WTC11 (cell line): ENCODE measurements at places on chromosomes 6 and 20. TPM values are rescaled to one million over a fixed set of nuclear protein-coding genes. Genes with fewer than 3 reads are reported as not detected.

GRCh38 chr6:168159506-168159905, 80.5 kb upstream of the FRMD1 start:
- no peak for DNase-seq

GRCh38 chr6:37619641-37620040, 78.0 kb downstream of the MDGA1 start:
- DNase-seq = no peak

DNA sequence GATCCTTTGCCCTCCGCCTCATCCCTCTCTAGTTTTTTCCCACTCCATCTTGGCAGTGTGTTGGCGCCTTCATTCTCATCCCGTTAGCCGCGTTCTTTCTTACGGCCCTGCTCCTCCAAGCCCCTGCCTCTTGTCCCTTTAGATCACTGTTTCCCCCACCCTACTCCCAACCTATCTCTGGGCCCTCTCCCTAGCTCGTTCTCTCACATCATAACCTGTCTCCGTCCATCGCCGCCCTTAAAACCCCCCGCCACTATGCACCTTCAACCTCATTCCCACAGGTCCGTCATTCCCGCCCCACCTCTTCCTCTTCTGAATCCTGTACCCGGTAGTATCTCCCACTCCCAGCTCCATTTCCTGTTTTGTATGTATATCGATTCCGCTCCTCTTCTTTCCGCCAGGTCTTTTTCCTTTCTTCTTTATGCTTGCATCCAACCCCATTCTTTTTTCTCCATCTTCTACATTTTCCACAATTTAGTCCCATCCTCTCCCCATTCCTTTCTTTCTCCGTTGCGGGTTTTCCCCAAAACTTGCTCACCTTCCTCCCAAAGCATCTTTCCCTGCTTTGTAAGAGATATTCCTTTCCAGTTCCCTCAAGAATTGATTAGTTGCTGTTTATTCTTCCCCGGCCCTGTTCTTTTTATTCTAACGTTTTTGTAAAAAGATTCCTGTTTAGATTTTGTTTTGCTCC, 671 bp downstream of the EFHC1 start:
- DNase-seq = no peak

DNA sequence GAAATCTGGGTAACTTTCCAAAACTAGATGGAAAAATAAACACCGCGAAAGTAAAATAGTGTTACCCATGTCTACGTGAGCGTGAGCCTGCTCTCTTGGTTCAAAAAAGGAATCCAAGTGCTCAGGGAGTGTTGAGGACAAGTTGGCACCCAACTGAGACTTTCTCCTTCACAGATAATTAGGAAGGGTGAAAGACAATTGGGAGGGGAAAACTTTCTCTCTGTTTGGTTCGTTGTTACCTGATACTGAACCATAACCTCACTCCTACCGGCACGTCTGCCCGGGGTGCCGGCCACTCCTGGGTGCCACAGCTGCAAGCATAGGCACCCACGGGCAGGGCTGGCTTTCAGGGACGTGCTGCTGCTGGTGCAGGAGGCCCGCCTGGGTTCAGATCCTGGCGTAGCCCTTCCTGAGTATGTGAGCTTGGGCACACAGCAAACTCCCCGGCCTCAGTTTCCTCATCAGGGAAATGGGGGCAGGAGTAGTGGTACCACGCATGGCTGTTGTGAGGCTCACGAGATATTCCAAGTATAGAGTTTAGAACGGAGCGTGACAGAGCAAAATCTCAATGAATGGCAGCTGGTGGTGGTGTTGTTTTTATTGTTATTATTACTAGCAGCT, 38.2 kb upstream of the PMEPA1 start:
- no peak for DNase-seq

GRCh38 chr6:54238396-54238795, 69.8 kb upstream of the TINAG start:
- DNase-seq = no peak

- no peak for DNase-seq
Measured at GRCh38 chr20:48823960-48824498, 3.8 kb downstream of the PREX1 start.

DNA sequence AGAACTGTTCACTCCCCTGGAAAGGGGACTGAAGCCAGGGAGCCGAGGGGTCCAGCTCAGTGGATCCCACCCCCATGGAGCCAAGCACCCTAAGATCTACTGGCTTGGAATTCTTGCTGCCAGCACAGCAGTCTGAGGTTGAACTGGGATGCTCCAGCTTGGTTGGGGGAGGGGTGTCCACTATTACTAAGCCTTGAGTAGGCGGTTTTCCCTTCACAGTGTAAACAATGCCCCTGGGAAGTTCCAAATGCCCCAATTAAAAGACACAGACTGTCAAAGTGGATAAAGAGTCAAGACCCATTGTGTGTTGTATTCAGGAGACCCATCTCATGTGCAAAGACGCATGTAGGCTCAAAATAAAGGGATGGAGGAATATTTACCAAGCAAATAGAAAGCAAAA, 150.2 kb downstream of the LPA start:
- DNase-seq = no peak

- DNase-seq = no peak
Measured at GRCh38 chr20:51050531-51051075, 27.7 kb upstream of the KCNG1 start.

DNA sequence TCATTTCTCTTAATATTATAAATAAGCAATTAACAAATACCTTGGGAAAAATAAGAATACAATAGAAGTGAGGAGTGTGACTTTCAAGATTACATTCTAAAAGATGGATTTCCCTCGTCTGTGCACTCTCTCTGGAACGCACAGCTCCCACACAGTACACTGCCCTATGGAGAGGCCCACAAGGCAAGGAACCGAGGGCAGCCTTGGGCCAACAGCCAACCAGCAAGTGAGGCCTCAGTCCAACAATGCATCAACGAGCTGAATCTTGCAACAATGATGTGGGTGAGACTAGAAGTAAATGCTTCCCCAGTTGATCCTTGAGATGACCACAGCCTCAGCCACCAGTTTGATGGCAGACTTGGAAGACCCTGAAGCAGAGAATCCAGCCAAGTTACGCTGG, 34.5 kb upstream of the AVP start:
- DNase-seq = no peak

- DNase-seq = no peak
Measured at GRCh38 chr6:32439602-32440214, at the start of gene HLA-DRA. HLA-DRA (plus strand) TSS chr6:32439887; CDS start chr6:32439951, 64 bp downstream.

- DNase-seq = no peak
Measured at GRCh38 chr6:30037182-30037788, 23.8 kb upstream of the POLR1H start.

- no peak for DNase-seq
Measured at GRCh38 chr6:7912024-7912423, 1.4 kb upstream of the TXNDC5 start.

DNA sequence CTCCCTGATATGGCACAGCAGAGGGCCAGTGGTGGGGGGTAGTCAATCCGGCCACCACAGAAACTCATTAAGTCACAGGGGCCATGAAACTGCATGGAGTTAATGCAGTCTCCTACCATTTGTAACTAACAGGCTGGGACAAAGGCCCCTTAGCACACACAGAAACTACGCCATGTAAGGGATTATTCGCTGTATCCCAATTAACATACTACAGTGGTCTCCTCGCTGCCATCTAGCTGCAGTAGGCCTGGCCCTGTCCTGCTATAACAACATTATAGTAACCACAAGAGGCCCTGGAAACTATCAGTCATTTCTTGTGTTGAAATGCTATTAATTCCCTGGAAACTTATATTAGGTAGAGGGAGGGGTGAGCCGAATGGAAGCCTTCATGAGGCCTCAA, 72.3 kb upstream of the CCN2 start:
- DNase-seq = peak; percentile 16

DNA sequence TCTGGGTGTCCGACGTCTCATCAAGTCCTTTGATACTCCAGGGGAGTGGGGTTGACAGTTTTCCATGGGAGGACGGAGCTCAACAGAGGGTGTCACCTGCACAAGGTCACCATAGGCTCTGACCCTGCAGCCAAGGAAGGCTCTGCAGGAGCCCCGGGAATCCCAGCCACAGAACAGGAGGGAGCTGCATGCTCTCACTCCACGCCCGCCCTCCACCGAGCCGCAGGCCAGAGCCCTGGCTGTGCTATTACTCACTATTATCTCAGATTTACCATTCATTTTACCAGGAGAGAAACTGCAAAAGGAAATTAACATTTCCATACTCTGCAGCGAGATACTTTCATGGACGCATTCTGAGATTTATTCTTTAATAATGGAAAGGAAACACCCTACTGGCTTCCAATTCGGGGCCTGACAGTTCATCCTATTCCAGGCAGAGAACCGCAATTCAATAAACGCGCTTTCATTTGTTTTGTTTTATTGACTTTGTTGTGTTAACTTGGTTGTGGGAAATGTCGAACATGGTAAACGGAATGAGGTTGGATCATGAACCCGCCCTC, 18.3 kb upstream of the NTSR1 start:
- no peak for DNase-seq

GRCh38 chr6:164069350-164069990, 655.0 kb downstream of the QKI start:
- DNase-seq = no peak

DNA sequence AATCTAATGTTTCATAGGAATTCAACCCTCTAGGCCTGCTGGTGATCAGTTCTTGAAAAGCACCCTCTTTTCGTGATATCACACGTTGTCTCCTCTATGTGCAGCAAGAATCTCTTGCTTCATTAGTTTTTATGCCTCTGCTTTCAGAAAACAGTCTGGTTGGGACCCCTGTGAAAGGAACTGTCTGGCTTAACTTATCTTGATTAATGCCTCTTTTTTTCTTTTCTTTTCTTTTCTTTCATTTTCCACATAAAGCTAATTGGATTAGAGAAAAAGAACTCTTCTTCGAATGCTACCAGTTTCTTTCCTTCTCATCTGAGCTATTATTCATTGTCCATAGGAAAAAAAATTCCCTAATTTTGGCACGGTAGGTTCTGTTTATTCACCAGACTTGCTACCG, 21.3 kb downstream of the ZNF311 start:
- DNase-seq = no peak

DNA sequence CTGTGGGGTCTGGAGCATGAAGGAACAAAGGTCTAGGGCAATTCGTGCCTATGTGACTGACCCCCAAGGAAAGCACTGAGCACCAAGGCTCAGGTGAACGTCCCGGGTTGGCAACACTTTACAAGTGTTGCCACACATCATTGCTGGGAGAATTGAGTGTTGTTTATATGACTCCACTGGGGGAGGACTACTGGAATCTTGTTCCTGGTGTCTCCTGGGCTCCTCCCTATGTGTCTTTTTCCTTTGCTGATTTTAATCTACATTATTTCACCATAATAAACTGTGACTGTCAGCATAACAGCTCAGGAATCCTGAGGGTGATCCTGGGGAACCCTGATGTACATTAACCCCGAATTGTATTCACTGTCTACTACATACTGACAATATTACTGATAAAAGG, 207.7 kb upstream of the BMP2 start:
- no peak for DNase-seq

GRCh38 chr6:161029195-161029809, 37.7 kb downstream of the MAP3K4 start:
- no peak for DNase-seq

GRCh38 chr6:169407325-169407724, 153.7 kb upstream of the THBS2 start:
- no peak for DNase-seq

- DNase-seq = no peak
Measured at GRCh38 chr20:56163806-56164205, 84.7 kb upstream of the MC3R start.

DNA sequence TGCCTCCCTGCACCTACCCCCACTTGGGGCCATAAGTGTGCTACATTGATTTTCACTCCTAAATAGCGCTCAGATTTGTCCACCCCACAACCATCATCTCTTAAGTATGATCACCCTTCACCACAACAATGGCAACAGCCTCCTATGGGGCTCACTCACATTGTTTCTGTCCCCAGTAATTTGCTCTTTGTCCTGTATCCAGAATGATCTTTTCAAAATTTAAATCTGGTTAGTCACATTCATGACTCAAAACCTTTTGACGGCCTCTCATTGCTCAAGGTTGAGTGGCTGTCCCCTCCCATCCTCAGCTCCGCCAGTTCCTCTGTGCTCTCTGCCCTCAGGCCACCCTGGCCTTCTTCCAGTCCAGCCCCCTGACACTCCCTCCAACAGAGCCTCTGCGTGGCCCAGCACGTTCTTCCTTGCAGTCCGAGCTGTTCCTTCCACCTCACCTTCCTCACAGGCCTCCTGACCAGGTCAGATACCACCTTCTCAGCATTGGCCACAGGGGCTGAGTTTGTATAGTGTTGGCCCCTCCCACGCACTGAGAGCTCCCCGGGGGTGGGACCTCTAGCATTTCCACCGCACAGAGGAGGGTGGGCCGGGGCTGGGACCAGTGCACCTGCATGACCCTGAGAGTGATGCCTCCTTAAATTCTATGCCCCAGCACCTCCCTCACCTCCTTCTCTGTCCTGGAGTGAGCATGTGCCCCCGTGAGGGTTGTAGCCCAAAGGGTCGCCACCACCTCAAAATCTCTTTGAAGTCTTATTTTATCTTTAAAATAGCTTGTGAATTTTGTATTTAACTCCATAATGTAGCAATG, 2.4 kb upstream of the PPP1R3G start:
- no peak for DNase-seq

DNA sequence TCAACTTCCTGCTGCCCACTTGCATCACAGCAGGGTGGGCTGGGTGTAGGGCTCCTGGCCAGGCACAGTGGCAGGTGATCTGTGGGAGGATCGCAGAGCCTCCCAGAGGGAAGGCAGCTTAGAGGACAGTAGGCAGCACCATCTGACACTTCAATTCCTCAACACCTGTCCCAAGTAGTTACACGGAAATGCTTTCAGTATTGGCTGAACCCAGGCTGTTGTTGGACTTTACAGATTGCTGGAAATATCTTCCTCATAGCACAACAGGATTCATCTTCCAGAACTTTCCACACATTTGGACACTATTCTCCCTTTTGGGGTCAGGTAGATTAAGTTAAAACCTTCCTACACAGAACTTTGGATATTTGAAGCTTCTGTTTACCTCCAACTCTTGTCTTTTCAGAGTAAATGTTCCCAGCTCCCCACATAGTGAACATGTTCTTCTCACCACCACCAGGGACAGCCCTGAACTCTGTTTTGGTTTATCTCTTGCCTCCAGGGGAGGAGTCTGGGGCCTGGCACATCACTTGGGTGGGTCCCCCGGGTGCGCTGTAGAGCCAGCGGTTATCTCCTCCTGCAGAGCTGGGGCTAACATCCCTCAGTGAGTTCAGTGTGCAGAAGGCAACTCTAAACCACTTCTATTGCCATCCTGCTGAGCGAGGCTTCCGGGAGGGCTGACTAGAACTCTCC, 3.5 kb upstream of the SLC22A2 start:
- DNase-seq = no peak

- DNase-seq = no peak
Measured at GRCh38 chr20:54643761-54644160, 168.4 kb downstream of the DOK5 start.

- DNase-seq = no peak
Measured at GRCh38 chr6:449057-449430, 57.5 kb downstream of the IRF4 start.

The ERVFRD-1 gene
- not detected in 3 replicates for total RNA-seq

The LAMP5 gene
- 0.11 to 0.37 TPM (median 0.31 TPM) in 3 replicates for total RNA-seq

The PAX1 gene
- not detected in 3 replicates for total RNA-seq

The BMP2 gene
- total RNA-seq = 0.96 to 1.3 TPM (median 1.2 TPM) in 3 replicates

The VNN1 gene
- 0.04 to 0.07 TPM in 2 of 3 replicates, not detected in the other for total RNA-seq

The DPPA5 gene
- 5.5 to 7.6 TPM (median 6.7 TPM) in 3 replicates for total RNA-seq

The AKAP12 gene
- 64.2 to 90.0 TPM (median 65.0 TPM) in 3 replicates for total RNA-seq

The SLC52A3 gene
- 6.9 to 7.7 TPM (median 7.3 TPM) in 3 replicates for total RNA-seq

The LY6G6D gene
- not detected in 3 replicates for total RNA-seq
